ENCODE measurements at places on chromosomes 2 and 18.

- DNase-seq, result peak; percentile 29
Observed at GRCh38 chr2:197209742-197210408, 100.7 kb downstream of the ANKRD44 start.

DNA sequence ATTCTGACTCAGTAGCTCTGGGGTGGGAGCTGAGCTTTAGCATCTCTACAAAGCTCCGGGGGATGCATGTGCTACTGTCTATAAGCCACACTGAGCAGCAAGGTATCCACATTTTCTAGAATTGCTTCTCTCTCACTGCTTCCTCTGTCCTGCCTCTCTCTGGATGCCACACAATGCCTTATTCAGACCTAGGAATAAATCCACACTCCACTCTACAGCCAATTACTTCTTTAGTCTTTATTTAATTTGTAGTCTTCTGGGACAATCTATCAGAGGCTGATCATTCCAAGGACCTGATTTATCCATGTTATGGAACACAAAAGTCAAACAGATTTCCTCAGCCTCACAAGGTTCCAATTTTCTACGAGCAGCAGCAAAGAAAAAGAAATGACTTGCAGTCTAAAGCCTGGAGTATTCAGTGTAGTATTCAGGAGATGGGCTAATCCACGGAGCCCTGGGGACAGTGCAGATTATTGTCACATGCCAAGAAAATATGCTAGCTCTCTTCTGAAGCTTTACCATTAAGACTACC lies 4.4 kb downstream of the BCL2 start:
- DNase-seq, result no peak

- DNase-seq, result no peak
Observed at GRCh38 chr18:23530195-23530594, 26.9 kb downstream of the RMC1 start.

GRCh38 chr2:170369228-170369627 lies 191.3 kb downstream of the MYO3B start:
- no peak for DNase-seq

DNA sequence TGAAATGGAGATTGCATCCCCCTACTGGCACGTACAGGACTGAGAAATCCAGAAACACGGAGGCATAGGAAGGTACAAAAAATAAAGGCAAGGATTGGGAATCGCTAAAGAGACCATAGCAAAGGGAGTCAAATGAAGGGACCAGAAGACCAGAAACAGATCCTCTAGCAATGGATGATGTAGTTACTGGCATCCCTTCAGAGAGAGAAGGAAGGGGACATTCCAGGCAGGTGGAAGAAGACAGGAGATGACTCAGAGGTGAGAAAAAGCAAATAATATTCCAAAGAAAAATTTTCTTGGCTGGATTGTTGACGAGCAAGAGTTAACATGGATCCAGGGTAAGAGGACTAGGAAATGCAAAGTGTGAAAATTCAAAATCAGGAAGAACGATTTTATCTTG lies 78.4 kb upstream of the FZD7 start:
- DNase-seq, result no peak

- DNase-seq, result no peak
Observed at GRCh38 chr2:1749489-1750119, 5.3 kb upstream of the PXDN start.

- no peak for DNase-seq
Observed at GRCh38 chr2:224257156-224257555, 144.8 kb downstream of the FAM124B start.

DNA sequence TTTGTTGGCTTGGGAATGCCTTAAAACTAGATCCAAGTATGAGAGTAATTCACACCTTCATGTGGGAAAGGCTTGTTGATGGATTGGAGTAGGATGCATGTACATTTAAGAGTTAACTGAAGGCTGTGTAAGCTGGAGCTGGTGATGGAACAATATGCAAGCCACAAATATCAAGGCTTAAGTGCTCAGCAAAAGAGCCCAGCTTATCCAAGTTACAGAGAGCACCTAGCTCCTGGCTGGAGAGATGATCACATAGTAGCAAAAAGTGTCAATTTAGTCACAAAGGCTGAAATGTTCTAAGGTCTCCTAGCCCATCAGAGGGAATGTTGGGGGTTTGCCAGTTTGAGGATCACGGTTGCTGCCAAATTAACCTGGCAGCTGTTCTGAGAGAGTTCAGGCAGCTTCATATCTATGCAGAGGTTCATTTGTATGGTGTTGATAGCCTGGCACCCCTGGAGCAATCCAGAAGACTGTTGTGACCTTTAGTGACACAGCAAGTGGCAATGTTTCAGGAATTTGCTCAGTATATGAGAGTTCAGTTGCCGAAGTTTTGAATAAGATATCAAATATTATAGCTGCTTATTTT lies 228.2 kb downstream of the DOK6 start:
- no peak for DNase-seq

DNA sequence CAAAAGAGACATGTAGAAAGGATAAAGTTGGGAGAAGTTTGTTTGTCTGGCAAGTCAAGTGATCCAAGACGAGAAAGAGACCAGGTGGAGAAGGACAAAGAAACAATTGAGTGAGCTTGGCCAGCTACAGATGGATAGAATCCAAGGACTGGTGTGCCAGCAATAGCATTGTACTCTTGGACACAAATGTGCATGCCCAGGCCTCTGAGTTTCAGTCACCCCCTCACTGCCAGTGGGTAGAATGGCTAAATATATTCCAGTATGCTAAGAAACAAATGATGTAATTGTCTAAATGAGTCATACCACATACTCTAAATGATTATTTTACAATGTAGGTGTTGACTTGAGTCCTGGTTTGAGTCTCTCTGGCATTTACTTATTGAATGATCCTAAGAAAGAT lies 881.3 kb downstream of the LRRTM4 start:
- no peak for DNase-seq

- no peak for DNase-seq
Observed at GRCh38 chr2:187593697-187594096, 39.5 kb upstream of the TFPI start.

DNA sequence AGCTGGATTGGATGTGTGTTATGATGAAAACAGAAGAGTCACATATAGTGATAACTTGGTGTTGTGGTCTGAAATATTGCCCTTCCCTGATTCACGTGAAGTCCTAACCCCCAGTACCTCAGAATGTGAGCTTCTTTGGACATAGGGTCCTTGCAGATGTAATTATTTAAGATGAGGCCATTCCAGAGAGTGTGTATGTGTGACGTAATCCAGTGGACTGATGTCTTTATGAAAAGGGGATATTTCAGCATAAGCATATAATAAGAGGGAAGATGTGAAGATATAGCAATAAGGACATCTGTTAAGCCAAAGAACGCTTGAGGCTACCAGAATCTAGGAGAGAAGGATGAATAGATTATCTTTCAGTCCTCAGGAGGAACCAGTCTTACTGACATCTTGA lies 62.5 kb downstream of the LTBP1 start:
- DNase-seq, result no peak

DNA sequence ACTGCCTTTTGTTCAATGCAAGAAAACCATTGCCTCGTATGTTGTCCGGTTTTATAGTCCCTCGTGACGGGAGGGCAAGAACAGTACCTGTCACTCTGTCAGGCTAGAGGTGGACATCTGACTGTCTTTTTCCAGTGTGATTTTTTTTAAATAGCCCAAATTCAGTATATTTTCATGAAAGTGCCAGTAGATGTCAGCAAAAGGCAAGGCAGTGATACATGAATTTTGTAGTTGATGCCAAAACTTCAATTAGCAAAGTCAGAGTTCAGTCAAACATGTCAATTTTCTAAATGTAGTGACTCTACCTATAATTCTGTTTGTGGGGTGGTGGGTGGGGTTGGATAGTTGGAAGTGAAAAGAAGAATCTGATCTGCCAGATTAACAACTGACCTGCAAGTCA lies 296.0 kb upstream of the MC4R start:
- DNase-seq, result no peak

DNA sequence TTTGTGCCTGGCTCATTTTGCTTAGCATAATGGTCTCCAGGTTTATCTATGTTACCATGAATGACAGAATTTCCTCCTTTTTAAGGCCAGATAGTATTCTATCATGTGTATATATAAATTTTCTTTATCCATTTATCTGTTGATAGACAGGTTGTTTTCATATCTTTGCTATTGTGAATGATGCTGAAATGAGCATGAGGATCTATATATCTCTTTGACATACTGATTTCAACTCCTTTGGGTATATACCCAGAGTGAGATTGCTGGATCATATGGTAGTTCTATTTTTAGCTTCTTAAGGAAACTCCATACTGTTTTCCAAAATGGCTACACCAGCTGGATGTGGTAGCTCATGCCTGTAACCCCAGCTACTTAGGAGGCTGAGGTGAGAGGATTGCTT lies 86.4 kb upstream of the LTBP1 start:
- no peak for DNase-seq

GRCh38 chr18:24975496-24976372 lies 376.2 kb downstream of the ZNF521 start:
- no peak for DNase-seq

DNA sequence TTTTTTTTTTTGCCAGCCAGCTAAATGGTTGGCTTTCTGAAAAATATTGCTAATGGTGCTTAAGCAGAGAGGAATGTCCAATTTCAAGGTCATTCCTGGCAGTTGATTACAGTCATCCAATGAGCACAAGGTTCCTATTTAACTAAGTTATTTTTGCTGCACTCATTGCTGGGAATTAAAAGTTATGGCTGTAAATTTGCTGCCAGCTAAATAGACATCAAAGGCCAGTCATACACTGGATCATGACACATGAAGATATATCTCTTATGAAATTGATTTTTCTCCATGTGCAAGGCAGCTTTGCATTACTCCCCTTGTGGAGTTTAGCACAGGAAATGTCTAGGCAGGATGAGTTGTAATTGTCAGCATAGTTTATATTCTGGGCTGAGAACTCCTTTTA lies 1898.4 kb upstream of the CELF4 start:
- DNase-seq, result no peak

- DNase-seq, result no peak
Observed at GRCh38 chr2:96642564-96643360, at the start of gene FER1L5. Gene FER1L5 (plus strand): TSS chr2:96642764. CDS start chr2:96642837, 73 bp downstream.

- DNase-seq, result no peak
Observed at GRCh38 chr18:63262369-63263335, 56.9 kb downstream of the BCL2 start.

DNA sequence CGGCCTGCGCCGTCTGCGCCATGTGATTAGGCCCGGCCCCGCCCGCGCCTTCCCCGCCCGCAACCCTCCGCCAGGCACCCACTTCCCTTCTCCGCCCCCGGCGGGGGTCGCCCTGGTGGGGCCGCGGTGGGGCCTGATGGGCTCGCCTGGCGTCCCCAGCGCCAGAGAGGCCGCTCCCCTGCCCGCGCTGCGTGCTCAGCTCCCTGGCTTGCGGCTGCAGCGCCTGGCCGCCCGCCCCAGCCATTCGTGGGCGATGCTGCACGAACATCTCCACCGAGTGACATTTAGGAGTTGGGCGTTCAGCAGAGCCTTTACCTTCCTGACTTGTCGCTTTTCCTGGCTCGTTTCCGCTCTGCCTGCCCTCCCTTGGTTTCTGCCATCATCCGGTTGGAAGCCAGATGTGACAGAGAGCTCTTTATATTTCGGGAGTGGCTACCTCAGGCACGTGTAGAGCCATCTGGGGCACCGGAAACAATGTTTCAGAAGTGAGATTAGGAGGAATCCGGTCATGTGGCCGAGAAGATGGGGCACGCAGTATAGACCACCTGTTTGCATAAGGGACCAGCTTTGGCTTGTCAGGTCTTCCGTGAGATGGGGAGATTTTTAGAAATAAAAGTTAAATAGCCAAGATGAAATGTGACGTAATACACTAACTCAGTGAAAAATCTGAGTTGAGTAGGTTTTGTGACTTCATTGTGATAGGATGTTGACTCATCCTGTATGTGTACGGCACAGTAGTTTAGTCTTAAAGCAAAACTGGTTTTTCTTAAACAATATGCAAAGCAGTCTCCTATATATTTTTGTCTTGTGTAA lies 1.2 kb downstream of the GLS start:
- DNase-seq, result peak; percentile 91

DNA sequence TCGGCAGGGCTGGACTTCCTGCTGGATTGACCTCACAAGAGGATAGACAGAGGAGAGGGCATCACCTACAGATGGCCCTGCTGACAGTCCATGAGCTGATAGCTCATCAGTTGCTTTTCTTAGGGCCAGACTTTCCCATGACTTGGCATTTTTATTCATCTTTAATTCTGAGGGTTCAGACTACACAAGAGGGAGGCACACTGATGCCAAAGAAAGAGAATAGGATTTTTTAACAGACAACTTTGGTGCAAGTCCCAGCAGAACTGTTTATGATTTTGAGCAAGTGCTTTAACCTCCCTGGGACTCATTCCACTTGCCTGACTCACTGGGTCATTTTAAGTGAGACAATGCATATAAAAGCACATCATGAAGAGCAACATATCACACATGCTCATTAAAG lies 299.2 kb downstream of the INSIG2 start:
- no peak for DNase-seq

DNA sequence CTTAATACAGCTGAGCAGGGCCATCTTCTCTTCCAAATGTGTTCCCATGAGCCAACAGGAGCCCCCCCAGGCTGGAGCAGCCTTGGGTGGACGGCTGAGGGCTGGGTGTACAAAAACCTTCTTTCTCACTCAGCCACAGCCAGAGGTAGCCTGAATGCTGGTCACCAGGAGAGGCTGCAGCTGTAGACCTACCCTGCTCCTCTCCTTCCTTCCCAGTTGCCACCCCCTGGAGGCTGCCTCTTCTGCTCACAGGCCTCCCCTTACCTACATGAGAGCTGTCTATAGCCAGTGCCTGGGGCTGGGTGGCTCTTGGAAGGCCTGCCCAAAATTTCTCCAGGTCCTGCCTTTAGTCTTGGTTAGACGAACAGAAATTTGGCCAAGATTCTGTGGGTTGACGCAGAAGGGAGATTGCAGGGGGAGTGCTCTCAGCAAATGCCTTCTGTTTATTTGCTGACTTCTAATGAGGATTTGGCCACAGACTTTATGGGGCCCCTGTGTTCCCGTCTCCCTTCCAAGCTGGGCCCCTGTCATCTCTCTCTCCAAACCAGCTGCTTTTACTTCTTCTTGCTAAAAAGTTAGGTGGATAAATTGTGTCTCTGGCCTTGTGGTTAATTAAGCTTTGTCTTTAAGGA lies 18.3 kb downstream of the CELF4 start:
- DNase-seq, result no peak

DNA sequence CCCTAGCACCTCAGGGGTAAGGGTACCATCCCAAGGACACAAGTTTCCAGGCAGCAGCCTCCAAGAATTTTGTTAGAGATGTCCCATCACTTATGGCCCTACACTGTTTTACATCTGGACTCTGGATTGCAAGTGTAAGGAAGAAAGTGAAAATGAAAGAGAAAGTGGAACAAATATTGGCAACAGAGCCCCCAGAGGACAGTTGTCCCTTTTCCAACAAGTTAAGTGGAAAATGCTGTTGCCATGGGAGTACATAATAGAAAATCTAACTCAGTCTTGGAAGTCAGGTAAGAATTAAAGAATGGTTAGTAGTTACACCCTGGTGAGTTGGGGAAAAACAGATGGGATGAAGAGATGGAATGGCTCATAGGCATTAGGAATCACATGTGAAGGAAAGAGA lies 50.6 kb downstream of the TTC21B start:
- peak; percentile 37 for DNase-seq

GRCh38 chr2:100303744-100304143 lies 18.6 kb downstream of the LONRF2 start:
- DNase-seq, result no peak

Data from hematopoietic multipotent progenitor cell treated with erythropoietin and hydrocortisone succinate and interleukin-3 and kit ligand, for 8 days (in vitro differentiated cells).